ENCODE measurements at places on chromosomes 7 and 10.

DNA sequence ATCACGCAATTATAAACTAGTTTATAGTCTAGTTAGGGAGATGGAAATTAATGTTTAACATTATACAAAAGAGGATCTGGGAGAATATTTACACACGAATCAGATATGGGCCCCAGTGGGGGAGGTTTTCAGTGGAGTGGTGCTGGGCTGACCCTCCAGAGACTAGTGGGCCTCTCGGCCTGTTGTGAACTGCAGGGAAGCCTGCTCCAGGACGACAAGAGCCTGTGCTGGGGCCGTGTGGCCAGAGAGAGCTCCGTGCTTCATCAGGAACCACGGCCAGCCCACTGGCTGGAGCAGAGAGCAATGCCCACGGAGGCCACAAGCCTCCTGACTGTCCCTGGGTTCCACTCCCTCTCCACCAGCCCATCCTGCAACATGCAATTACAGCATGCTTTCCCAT is 11.3 kb upstream of the ESYT2 start:
- no peak for DNase-seq

DNA sequence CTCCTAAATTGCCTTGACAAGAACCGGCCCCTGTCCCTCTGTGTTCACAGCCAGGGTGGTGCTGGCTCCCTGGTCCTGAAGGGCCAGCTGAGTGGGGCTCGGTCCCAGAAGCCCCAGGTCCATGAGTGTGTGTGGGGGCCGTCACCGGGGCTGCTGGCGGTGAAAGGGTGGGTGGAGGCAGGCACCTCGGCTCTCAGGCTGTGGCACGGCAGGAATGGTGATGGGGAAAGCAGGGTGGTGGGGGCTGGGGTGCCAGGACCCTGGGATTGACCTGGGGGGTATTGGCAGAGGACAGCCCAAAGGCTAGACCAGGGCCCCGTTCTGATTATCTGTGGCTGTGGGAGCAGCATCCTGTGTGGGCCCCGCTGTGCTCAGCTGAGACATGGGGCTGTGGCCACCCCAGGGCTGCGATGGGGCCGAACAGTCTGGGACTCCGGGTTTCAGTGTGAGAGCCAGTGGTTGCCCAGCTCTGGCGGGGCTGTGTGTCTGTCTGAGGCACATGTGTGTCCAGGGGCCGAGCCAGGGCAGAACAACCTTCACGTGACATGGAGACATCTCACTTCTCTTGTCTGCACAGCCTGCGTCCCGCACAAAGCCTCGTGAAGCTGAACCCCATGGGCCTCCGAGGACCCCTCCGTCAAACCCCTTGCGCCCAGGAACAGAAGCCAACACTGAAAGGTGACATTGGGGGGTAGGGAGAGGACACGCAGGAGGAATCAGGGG is 144.2 kb downstream of the ELFN1 start:
- DNase-seq = no peak

GRCh38 chr10:24536636-24537035 is 187.1 kb downstream of the ARHGAP21 start:
- DNase-seq = no peak

- DNase-seq = no peak
These were observed 676.7 kb downstream of the PCDH15 start for GRCh38 chr10:54124209-54124885.

GRCh38 chr7:26574476-26574875 is 282.8 kb downstream of the SNX10 start:
- DNase-seq = no peak

- no peak for DNase-seq
These were observed 198.6 kb downstream of the HECW1 start for GRCh38 chr7:43311052-43311451.

DNA sequence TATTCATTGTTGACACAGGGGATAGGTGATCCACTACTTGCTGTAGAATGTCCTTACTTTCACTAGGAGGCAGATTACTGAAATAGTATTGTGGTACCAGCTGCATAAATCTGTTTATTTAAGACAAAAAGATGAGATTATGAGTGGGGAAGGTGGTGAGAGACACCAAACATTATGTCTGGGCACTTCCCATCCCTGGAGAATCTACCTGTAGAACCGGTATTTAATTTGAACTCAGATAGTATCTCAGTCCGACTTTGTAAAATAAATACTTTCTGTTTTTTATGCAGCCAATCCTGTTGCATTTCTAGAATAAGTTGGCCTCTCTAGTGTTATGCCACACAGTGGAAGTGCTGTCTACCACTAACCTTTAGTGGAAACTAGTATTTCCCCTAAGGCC is 13.4 kb downstream of the BCCIP start:
- no peak for DNase-seq

DNA sequence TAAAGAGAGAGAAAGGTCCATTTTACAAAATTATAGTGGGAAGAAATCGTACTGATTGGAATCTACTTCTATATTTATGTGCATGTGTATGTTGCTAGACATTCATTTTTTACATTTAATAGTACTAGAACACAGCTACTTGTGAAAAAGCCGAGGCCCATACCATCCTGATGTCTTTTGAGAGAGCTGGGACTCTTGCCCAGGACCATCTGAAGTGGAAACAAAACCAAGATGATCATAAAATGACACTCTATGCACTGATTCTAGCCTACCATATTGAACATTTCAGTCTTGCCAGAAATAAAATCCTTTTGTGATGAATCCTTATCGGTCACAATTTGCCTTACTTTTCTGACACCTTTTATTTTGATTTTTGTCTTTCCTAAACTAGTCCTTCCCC is 640.0 kb downstream of the KCNMA1 start:
- no peak for DNase-seq

- no peak for DNase-seq
These were observed 88.8 kb downstream of the SUGCT start for GRCh38 chr7:40223451-40224127.

- no peak for DNase-seq
These were observed 63.0 kb upstream of the FZD8 start for GRCh38 chr10:35705051-35705450.

DNA sequence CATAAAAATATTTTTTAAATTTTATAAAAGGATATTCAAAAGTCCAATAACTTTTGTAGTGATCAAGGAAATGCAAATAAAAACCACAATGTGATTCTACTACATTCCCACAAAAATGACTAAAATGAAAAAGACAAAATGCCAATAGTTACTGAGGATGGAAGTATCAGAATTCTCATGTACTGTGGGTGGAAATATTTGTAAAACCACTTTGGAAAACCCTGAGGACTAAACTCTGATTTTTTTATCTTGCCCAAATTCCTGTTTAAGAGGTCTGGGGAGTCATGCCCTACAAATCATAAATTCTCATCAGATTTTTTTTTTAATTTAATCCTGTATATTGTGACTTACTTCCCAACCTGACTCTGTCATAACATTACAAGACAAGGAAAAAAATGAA is 9.8 kb upstream of the SEMA3D start:
- no peak for DNase-seq

DNA sequence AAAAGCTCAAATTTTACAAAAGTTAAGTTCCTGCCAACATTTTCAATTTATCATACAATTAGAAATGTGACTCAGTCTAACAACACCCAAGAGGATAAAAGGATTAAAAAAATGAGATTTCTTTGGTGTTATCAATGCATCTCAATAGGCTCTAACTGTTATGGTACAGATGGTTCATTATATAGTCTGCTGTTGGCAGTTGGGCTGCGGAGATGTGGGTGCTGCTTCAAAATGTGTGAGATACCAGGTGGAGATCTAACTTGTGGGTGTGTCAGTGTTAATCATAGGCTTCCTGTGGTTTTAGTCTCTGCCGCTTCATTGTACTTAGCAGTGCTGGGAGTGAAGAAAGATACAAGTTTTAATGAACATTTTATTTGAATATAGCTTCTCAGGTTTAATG is 231.2 kb downstream of the EXOC4 start:
- DNase-seq = peak; percentile 12
